Brain microvascular endothelial cell (primary cell): ENCODE measurements at places on chromosomes 12 and 14.

DNA sequence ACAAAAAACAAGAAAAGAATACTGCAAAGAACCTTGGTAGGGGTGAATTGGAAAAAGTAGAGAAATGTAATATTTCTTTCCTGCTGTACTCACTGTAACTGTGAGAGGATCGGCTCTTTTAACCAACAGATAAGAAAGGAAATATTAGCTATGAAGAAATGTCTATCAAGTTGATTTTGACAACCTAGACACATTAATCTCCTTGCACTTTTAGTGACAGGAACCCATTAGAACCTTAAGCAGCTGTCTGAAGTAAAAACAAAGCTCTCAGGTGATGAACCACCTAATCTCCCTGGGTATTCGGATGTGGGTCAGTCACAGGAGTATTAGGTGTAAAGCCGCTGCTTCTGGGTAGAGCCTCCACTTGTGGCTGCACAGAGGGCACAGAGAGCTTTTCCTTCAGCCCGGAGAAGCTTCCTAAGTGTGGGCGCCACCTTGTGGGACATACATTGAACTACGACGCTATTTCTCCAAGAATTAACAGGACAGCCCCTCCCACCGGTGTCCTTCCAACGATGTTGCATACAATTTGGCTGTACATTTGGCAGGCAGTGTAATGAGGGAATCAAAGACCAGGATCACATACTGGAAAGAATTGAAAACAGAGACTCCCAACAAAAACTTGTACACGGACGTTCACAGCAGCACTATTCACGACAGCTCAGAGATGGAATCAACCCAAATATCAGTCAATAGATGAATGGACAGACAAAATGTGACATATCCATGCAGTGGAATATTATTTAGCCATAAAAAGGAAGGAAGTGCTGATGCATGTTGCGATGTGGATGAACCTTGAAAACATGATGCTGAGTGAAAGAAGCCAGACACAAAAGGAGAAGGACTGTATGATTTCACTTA is 28.9 kb upstream of the MAPKAPK5 start:
- peak; percentile 66 for DNase-seq

- no peak for DNase-seq
Measured at GRCh38 chr12:63440048-63440447, 228.2 kb downstream of the DPY19L2 start.

- DNase-seq = no peak
Measured at GRCh38 chr12:32889011-32889760, 7.4 kb downstream of the PKP2 start.

- DNase-seq = no peak
Measured at GRCh38 chr12:662566-663292, 516 bp downstream of the NINJ2 start.

- no peak for DNase-seq
Measured at GRCh38 chr12:105026411-105026810, 40.3 kb downstream of the NOPCHAP1 start.

- no peak for DNase-seq
Measured at GRCh38 chr12:52446367-52447045, 5.4 kb downstream of the KRT6B start.

GRCh38 chr12:120370343-120371243 is 1.6 kb upstream of the MSI1 start:
- DNase-seq = no peak

- no peak for DNase-seq
Measured at GRCh38 chr12:109494348-109494881, 17.0 kb downstream of the UBE3B start.

DNA sequence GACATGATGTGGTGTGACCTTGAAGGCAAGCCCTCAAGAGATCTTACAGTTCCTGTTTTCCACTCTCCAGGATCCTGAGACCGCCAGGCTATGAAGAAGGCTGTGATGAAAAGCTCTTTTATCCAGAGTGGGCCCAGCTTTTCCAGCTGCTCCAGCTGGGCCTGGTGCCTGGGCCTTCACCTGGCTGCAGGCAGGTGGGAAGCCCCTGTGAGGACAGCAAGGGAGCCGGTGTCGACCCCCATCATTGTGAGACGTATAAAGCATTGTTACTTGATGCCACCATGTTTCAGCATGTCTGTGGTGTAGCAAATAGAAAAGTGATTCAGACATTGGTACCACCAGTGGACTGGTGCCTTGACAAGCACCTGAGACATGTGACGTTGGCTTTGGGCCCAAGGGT is 190.2 kb downstream of the KIF26A start:
- no peak for DNase-seq

DNA sequence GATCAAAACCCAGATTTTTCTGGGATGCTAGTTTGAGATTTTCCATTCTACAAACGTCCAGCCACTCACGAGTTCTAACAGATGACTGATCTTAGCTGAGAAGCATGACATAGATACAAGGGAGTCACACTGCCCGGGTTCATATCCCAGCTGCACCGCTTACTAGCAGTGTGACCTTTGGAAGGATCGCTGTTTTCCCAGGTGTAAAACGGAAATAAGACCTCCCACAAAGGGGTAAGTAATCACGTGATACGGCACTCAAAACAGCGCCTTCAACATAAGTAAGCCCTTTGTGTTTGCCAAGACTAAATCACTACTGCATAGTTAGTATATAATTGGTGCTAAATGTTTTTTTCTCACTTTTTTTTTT is 624 bp upstream of the PWP1 start:
- peak; percentile 23 for DNase-seq

DNA sequence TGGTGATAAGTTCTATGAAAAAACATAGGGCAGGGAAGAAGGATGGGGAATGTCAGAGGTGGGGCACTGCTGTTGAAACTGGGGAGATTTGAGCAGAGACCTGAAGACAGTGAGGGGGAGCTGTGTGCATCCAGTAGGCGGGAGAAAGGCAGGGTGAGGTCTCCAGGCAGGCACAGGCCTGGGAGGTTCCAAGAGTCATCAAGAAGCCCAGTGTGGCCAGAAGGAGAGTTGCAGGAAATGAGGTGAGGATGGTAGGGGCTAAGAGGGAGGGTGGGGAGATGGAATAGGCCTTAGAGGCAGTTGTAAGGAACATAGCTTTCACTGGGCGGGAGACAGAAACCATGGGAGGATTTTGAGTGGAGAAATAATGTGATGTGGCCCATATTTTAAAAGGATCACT is 341.8 kb downstream of the GLT1D1 start:
- no peak for DNase-seq

DNA sequence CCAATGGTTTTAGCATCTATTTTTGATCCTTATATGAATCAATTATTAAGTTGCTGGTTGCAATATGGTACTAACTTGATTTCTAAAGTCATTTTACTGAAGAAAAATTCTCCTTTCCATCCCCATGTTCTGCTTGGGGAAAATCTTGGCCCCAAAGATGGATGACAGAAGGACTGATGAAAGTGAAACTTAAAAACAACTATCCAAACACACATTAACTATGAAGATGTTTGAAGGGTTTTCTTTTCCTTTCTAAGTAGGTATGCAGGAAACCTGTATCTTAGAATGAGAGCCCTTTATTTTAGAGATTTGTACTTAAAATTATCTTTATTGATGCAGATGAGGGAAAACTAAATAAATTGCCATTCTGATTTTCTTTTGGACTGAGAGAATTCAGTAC is 5.9 kb downstream of the C12orf71 start:
- no peak for DNase-seq

- no peak for DNase-seq
Measured at GRCh38 chr14:99725774-99726537, 41.9 kb downstream of the CYP46A1 start.

- DNase-seq = no peak
Measured at GRCh38 chr14:64947710-64948611, 5.4 kb upstream of the GPX2 start.

DNA sequence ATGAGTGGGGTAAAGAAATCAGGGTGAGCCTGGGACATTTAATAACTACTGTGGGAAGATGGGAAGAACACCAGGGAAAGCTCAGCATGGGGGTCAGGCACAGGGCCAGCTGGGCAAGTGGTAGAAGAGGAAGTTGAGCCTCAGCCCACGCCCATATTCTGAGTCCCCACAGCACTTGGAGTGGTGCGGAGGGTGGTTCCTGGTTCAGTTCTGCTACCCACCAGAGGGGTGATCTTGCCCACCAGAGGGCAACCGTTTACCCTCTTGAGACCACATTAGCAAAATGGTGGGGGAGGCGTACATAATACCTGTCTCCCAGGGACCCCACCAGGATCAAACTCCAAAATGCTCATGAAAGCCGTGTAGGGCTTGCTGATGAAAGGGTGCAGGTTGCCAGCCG is 16.8 kb upstream of the ANKRD33 start:
- no peak for DNase-seq

DNA sequence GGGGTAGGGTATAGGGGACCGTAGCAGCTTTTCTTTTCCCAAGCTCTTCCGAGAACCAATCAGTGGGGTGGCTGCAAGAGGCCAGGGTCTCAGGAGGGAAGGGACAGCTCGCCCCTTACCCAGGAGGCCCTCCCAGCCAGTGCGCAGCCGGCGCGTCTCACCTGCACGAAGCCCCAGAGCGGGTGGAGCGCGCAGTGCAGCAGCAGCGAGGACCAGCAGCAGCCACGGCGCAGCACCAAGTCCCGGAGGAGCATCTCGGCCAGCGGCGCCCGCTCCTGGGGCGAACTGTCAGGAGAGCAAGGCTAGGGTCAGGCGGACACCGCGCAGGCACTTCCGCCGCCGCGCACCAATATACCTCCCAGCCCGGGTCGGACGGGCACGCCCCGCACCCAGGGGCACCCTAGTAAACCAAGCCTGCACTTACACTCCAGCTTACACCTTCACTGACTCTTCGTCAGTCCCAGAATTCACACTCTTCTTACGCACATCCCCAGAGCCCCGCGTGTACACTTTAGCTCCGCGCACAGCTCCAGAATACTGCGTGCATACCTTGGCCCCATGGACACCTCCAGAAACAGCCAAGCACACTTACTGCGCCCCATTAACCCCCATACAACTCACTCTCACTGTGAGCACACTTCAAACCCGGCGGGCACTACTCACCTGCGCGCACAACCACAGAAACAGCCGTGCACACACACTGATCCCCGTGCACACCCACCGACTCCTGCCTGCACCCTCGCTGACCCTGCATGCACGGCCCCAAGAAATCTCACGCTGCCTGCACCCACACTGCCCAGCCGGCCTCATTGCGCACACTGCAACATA is 606 bp downstream of the PRIMA1 start:
- no peak for DNase-seq

- DNase-seq = no peak
Measured at GRCh38 chr12:15206338-15206737, 14.9 kb downstream of the RERG start.

GRCh38 chr14:95233702-95234241 is 76.4 kb upstream of the DICER1 start:
- no peak for DNase-seq

GRCh38 chr12:117076410-117077372 is 22.5 kb downstream of the TESC start:
- no peak for DNase-seq

- DNase-seq = no peak
Measured at GRCh38 chr12:11798006-11798708, 148.7 kb downstream of the ETV6 start.

- no peak for DNase-seq
Measured at GRCh38 chr14:68974759-68975347, 4.2 kb downstream of the ACTN1 start.

DNA sequence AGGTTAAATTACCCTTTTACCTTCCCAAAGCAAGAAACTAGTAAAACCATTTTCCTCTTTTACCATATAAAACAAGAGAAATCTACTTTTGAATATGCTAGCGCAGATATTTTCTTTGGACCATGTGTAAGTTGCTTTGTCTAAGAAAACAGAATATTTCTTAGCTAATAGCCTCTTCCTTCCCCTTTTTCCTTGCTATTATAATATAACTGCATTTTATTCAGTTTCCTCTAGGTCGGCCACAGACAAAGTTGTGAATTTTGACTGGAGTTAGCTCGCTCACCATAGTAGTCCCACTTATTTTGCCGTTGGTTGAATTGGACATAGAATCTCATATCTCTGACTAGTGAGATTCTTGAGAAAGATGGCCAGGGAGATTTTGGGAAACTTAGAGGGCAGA is 115.6 kb downstream of the PLEKHA5 start:
- no peak for DNase-seq

- no peak for DNase-seq
Measured at GRCh38 chr12:124499898-124500244, 67.5 kb downstream of the NCOR2 start.

DNA sequence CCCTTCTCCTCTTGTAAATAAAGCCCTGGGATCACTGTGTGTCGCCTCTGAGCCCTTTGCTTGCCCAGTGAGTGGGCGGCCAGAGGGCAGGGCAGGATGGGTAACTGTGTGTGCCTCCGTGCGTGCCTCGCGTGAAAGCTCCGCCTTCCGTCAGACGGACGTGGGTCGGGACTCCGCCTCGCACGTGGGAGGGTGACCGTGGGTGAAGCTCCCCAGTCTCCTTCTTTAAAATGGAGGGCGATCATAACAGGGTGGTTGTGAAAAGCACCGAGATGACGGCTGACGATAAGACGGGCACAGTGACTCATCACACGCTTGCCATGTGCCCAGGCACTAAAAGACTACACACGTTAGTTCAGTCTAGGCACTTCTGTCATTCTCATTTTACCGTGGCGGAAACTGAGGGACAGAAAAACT is 9.2 kb downstream of the PHB2 start:
- DNase-seq = no peak

DNA sequence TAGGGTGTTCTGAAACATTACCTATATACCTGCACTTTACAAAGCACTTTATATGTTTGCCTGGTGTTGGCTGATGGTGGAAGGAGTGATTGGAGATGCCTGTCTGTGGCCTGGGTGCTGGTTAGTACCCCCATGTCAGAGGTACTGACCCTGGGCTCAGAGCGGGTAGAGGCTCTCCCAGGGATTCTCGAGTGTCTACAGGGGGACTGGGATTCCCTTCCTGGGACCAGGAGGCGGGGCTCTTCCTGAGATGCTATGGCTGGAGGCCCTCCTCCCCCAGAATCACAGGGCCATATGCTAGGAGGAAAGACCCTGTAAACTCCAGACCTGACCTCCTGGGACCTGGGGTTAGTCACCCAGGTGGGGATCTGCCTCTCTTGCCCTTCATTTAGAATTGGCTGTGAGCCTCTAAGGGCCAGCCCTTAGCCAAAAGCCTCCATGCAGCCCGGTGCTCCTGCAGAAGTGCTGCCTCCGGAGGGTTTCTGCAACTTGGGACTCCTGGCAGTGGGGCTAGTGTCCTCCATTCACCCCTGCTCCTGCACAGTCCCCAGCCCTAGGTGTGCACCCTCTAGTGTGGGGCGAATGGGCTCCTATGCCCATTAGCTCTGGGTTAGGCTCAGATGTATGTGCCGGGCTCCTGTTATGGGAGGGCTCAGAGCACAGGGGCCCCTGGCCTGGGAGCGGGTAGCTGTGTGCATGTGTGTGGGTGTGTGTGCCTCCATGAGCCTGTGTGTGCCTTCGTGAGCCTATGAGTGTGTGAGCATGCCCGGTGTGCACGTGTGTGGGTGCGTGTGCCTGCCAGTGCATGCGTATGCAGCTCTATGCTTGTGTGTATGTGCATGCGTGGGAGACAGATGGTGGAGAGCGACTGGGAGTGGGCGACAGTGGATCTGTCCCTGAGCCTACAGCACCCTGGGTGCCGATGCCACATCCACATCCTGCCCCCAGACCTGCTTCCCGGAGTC is 36.6 kb downstream of the RTL1 start:
- DNase-seq = no peak

GRCh38 chr12:93042283-93042682 is 113.2 kb upstream of the EEA1 start:
- peak; percentile 36 for DNase-seq
